Esophagus squamous epithelium (tissue), 5 donors: ENCODE measurements at places on chromosomes 6 and 20.
A peak's percentile ranks its signal among the peaks of the same experiment; 100 is the strongest.

- H3K36me3 ChIP-seq, result no peaks in the 10 kb centered on the region
These were observed 83.5 kb upstream of the SULF2 start for GRCh38 chr20:47868744-47869143.

DNA sequence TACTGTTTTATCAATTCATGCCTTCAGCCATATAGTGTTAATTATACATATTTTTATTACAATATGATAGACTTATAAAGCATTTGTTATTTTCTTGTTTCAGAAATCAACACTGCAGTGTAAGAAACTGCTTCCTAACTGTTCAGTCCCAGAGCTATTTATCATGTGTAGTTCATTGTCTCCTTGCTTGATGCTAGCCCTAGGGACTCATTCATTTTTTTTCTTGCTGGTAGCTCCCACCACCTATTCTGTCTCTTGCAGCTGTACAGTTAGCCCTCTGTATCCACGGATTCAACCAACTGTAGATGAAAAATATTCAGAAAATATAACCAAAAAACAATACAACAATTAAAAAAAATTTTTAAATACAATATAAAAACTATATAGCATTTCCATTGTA lies 121.3 kb downstream of the STXBP5 start:
- H3K27ac ChIP-seq, result no peak overlapping the region
- H3K36me3 ChIP-seq, result peaks cover 5% of the 10 kb centered on the region
- no peaks in the 10 kb centered on the region for H3K4me1 ChIP-seq
- H3K4me3 ChIP-seq, result no peak overlapping the region
- no peaks in the 10 kb centered on the region for H3K27me3 ChIP-seq
- no peak for DNase-seq

DNA sequence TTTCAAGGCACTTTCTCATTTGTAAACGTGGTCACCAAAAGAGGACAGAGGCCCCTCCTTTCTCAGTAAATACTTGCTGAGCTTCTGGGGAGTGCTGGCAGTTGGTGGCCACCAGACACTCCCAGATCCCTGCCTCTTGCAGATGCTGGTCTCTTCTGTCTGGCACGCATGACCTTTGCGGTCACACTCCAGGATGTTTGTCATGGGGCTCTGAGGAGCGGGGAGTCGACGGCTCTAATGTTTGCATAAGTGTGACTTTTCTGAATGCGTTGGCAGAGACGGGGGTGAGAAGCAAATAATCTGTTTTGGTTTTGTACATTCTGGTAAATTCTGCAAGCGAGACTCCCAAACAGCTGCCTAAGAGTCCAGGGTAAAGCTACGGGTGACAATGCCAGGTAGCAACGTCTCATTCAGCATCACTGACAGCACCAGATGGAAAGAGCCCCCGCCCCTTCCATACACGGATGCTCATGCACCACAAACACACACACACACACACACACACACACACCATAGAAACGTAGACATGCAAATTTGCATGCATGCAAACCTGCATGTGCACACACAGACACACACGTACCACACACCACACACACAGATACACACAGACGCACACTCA lies 101.1 kb downstream of the YTHDF1 start:
- no peak for DNase-seq
- H3K4me1 ChIP-seq, result no peaks in the 10 kb centered on the region
- H3K36me3 ChIP-seq, result no peaks in the 10 kb centered on the region
- no peak overlapping the region for H3K27ac ChIP-seq
- H3K27me3 ChIP-seq, result no peaks in the 10 kb centered on the region

DNA sequence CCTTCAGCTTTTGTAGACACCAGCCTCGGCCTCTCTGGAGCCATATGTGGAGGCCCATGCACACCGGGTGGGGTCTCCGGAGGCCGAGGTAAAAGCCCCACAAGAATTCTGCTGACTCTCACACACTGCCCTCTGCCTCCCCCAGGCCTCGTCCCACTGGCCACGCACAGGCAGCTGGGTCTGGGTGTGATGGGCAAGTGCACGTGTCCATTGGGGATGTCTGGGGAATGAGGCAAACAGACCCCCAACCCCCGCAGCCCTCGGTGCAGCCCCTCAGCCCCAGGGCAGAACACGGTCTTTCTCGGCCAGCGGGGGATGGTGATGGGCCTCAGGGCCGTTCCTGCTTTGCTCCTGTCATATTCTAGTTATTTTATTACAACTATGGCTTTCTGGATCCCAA lies 44.0 kb upstream of the GATA5 start:
- no peak overlapping the region for H3K27ac ChIP-seq
- H3K4me3 ChIP-seq, result no peak overlapping the region
- H3K36me3 ChIP-seq, result no peaks in the 10 kb centered on the region
- no peak for DNase-seq

DNA sequence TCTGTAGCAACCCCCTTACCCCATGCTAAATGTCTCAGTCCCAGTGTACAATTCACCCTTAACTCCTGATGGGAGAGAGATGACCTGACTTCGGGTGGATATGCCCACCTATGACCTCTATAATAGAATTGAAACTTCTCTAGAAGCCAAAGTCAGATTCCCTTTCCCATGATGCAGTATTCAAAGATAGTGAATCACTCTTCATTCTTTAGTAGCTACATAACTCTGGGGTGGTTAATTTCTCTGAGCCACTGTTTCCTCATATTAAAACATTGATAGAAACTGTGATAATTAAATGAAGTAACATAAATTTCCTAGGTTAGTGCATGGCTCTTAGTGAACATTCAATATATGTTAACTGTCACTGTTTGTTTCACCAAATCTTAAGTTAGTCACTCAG lies 500.4 kb downstream of the COL12A1 start:
- H3K4me3 ChIP-seq, result no peak overlapping the region
- H3K4me1 ChIP-seq, result no peaks in the 10 kb centered on the region
- no peaks in the 10 kb centered on the region for H3K36me3 ChIP-seq
- no peak overlapping the region for H3K27ac ChIP-seq

- H3K27ac ChIP-seq, result no peak overlapping the region
- H3K36me3 ChIP-seq, result no peaks in the 10 kb centered on the region
- H3K27me3 ChIP-seq, result no peaks in the 10 kb centered on the region
- no peak for DNase-seq
- no peak overlapping the region for H3K4me3 ChIP-seq
- H3K4me1 ChIP-seq, result peaks cover 10% of the 10 kb centered on the region
These were observed 35.4 kb upstream of the E2F3 start for GRCh38 chr6:20366082-20366830.

DNA sequence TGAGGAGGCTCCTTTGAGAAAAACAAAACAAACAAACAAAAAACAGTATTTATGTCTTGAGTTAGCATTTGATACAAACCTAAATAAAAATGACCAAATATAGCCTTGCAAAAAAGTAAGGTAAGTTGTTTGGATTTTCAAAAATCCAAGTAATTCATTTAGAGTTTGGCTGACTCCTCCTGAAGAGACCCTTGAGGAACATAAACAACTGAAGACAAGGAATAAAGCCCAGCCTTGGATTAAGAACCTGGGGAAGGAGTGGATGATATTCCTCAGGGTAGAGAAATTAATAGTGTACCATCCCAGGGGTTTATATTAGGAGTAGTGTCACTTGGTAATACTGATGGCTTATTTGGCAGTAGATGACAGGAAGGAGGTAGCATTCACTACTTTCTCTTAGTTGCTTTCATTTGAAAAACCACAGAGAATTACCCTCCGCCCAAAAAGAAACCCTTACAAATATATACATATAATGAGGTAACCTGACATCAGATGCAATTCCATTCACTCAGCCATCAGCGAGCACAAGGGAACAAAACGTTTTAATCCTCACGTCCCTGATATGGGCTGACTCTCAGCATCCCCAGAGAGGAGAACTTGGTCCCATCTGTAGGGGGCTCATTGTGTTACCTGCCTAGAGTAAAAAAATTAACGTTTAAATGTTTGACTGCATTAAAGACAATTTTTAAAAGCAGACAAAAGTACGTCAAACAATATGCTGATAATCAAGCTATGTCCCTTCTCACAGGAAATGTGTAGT lies 57.0 kb downstream of the SOBP start:
- no peak overlapping the region for H3K4me3 ChIP-seq
- H3K27ac ChIP-seq, result no peak overlapping the region
- H3K4me1 ChIP-seq, result no peaks in the 10 kb centered on the region
- no peaks in the 10 kb centered on the region for H3K36me3 ChIP-seq
- DNase-seq, result no peak
- no peaks in the 10 kb centered on the region for H3K27me3 ChIP-seq

DNA sequence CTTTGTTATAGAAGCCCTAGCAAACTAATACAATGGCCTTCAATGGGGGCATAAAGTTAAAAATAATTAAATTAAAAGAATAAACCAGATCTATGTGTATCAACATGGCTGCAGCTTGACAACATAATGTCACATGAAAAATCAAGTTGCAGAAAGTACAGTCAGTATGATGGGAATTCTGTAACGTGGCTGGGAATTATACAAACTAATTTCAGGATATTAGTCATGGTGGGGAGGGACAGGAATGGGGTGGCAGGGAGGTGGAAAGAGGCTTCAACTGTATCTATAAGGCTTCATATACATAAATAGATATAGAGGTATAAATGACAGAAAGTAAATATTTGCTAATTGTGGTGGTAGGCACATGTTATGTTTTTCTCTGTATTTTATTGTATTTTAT lies 107.1 kb downstream of the UNC5CL start:
- no peak overlapping the region for H3K4me3 ChIP-seq
- H3K36me3 ChIP-seq, result no peaks in the 10 kb centered on the region
- H3K4me1 ChIP-seq, result peaks cover 4% of the 10 kb centered on the region

- H3K36me3 ChIP-seq, result peaks cover 30% of the 10 kb centered on the region
- peaks cover 14% of the 10 kb centered on the region for H3K4me1 ChIP-seq
- no peaks in the 10 kb centered on the region for H3K27me3 ChIP-seq
- no peak overlapping the region for H3K27ac ChIP-seq
These were observed 20.8 kb downstream of the SHLD1 start for GRCh38 chr20:5770987-5771318.

DNA sequence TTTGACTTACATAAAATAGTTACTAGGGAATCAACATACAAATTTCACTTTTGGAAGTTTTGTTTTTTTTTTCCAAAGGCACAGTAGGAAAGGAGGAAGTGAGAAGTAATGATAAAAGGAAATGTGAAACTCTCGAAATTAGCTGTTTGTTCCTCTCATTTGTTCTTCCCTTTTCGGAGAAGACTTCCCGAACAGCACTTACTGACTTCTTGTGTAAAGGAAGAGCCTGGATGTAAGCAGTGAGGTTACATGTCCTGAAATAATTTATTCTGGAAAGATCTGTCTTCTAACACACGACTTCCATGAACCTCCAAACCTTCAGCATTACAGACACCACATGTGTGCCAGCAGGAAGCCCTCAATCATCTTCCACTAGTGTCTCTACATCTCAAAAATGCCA lies 59.1 kb downstream of the KIF16B start:
- H3K4me3 ChIP-seq, result no peak overlapping the region
- peaks cover 4% of the 10 kb centered on the region for H3K36me3 ChIP-seq
- H3K27ac ChIP-seq, result no peak overlapping the region
- H3K4me1 ChIP-seq, result no peaks in the 10 kb centered on the region
- no peak for DNase-seq
- no peaks in the 10 kb centered on the region for H3K27me3 ChIP-seq

GRCh38 chr6:44708208-44708607 lies 320.7 kb downstream of the CDC5L start:
- H3K4me1 ChIP-seq, result no peaks in the 10 kb centered on the region
- no peak overlapping the region for H3K27ac ChIP-seq
- H3K27me3 ChIP-seq, result no peaks in the 10 kb centered on the region
- no peak overlapping the region for H3K4me3 ChIP-seq
- no peak for DNase-seq

- H3K4me3 ChIP-seq, result no peak overlapping the region
- DNase-seq, result no peak
- peaks cover 3% of the 10 kb centered on the region for H3K4me1 ChIP-seq
- no peaks in the 10 kb centered on the region for H3K36me3 ChIP-seq
- H3K27me3 ChIP-seq, result no peaks in the 10 kb centered on the region
These were observed 44.4 kb downstream of the RSPO3 start for GRCh38 chr6:127162836-127163235.

- no peak overlapping the region for H3K27ac ChIP-seq
- H3K36me3 ChIP-seq, result no peaks in the 10 kb centered on the region
- H3K4me3 ChIP-seq, result no peak overlapping the region
These were observed 42.0 kb downstream of the PGM3 start for GRCh38 chr6:83151114-83151513.

DNA sequence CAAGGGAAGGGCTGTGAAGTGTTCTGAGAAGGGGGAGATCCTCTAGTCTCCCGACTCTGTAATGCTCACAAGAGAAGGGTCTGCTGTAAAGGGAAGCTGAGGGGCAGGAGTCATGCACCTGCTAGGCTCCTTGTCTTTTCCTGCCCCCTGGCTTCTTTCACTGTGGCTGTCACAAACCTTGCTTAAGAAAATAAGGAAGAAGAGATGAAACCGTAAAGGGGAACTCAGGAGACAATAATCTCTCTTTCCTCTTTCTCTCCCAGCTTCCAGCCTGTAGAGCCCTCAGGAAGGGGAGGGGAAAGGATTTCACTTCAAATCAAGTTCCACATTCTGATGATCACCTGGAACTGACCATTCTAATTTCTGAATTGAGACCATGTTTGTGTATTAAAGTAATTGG lies 26.3 kb downstream of the SLC13A3 start:
- no peaks in the 10 kb centered on the region for H3K36me3 ChIP-seq
- no peak overlapping the region for H3K4me3 ChIP-seq
- no peak overlapping the region for H3K27ac ChIP-seq
- H3K27me3 ChIP-seq, result no peaks in the 10 kb centered on the region
- DNase-seq, result no peak

GRCh38 chr6:147371325-147371724 lies 137.2 kb upstream of the SAMD5 start:
- H3K36me3 ChIP-seq, result no peaks in the 10 kb centered on the region
- no peaks in the 10 kb centered on the region for H3K27me3 ChIP-seq
- H3K4me1 ChIP-seq, result no peaks in the 10 kb centered on the region
- H3K4me3 ChIP-seq, result no peak overlapping the region

GRCh38 chr20:44057698-44058675 lies 129.0 kb downstream of the JPH2 start:
- no peaks in the 10 kb centered on the region for H3K36me3 ChIP-seq
- no peak overlapping the region for H3K4me3 ChIP-seq
- H3K27ac ChIP-seq, result no peak overlapping the region
- DNase-seq, result no peak
- no peaks in the 10 kb centered on the region for H3K27me3 ChIP-seq

DNA sequence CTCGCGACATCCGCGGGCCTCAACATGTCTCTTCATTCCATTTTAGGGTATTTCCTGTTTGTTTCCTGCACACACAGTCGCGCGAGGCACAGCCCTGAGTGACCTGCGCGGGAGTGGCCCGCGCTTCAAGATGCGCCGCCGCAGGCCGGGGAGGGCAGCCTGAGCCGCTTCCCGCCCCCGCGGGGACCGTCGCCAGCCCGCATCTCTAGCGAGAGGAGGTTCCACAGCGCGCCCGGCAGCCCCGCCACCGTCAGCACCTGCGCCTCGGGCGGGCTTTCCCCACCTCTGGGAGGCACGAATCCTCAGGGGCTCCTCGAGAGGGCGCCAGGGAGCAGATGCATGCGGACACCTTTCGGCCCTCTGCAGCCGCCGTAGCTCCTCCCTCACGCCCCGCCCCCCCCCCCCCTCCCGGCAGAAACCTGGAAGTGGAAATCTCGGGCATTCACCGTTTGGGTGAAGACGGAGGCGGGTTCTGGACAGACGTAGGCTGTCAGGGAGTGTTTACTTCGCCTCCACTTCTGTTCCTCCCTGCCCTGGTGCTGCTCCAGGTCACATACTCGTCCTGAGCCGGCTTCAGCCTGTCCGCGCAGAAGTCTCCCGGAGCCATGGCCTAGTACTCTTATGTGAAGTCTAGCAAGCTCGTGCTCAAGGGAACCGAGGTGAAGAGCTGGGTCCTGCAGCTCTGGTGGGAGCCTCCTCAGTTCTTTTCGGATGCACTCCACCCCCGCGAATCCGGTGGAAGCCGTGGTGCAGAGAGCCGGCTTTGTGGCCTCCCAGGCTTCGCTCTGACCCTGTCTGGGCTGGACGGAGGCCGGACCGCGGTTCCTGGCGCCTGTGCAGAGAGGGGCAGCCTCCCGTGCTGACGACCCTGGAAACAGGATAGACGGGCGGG lies 880.5 kb upstream of the DEFB115 start:
- DNase-seq, result no peak
- H3K4me1 ChIP-seq, result no peaks in the 10 kb centered on the region
- H3K36me3 ChIP-seq, result no peaks in the 10 kb centered on the region
- peak overlapping the region; percentile 86 for H3K27ac ChIP-seq
